GM12892 (cell line): ENCODE measurements at places on chromosomes 3 and 15.

DNA sequence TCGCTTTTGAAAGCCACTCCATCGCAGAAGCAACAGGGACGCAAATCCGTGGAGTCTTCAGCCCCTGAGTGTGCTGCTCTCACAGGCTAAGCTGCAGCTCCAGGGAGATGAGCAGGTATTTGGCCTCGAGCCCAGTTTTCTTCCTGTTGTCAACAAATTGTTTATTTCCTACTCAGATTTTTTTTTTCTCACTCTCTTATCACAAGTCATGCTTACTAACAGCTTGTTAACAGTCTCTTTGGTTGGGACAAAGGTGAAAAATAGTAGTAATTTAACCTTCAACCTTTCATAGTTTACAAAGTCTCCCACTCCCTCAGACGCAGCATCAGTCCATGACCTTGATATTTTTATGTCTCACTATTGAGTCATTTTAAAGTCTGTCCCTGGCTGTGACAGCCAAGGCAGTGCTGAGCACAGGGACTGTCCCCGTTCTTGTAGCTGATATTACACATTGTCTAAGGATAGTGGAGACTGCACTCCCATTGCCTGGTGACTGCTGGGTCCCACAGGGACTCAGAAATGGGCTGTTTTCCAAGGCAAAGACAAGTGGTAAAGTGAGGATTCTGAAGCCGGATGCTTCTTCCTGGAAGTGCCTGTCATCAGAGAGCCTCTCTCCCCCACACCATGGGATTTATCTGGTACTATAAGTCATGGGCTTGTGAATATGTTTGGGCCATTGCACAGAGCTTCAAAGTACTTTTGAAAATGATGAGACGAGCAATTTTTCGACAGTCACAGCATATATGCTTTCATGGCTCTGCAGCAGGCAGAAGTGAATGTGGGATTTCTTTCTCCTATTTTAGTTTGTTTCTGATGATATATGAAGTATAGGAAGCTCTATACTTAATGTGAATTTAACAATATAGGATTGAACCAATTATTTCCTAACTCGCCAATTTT lies 59.8 kb upstream of the UNC13C start:
- DNase-seq: no peak

- no peak for DNase-seq
Observed at GRCh38 chr3:154062513-154062912, 58.7 kb upstream of the ARHGEF26 start.

- DNase-seq: no peak
Observed at GRCh38 chr3:192847941-192848340, 69.7 kb downstream of the MB21D2 start.

DNA sequence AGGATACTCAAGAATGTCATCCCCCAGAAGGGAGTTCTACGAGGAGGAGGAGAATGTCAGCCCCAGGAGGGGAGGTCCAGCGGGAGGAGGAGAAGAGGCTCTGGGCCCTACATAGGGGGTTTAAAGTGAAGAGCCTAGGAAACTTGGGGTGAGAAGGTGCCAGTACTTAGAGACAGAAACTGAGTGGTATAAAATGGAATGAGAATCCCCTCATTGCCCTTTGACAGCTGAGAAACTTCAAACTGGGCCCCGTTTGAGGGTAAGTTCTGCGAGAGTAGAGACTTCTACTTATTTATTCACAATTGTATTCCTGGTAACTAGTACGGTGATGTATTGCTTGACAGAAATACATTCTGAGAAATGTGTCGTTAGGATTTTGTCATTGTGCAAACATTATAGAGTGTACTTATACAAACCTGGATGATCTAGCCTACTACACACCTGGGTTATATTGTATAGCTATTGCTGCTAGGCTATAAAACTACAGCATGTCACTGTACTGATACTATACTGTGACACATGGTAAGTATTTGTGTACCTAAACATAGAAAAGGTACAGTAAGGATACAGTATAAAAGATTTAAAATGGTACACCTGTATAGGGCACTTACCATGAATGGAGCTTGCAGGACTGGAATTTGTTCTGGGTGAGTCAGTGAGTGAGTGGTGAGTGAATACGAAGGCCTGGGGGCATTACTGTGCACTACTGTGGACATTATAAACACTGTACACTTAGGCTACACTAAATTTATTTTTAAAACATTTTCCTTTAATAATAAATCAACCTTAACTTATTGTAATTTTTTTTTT lies 62.0 kb downstream of the TSC22D2 start:
- DNase-seq: no peak

DNA sequence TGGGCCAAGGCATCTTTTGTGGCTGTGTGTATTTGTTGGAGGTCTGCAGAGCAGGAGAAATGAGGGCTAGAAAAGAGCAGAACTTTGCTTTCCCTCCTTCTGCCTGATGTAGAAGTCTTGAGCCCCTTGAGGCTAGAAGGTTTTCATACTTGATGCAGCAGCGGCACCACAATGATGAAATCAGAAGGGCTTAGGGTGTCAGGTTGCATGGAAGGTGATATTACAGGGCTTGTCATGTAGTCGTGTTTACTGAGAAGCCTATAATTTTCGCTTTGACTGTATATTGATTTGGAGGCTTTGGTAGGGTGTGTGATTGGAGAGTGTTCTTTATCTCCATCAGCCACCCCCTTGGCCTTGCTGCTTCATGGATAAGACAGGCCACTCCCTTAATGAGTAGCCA lies 339.8 kb downstream of the THSD4 start:
- DNase-seq: no peak

- DNase-seq: no peak
Observed at GRCh38 chr3:4326868-4327267, 23.7 kb downstream of the SETMAR start.

DNA sequence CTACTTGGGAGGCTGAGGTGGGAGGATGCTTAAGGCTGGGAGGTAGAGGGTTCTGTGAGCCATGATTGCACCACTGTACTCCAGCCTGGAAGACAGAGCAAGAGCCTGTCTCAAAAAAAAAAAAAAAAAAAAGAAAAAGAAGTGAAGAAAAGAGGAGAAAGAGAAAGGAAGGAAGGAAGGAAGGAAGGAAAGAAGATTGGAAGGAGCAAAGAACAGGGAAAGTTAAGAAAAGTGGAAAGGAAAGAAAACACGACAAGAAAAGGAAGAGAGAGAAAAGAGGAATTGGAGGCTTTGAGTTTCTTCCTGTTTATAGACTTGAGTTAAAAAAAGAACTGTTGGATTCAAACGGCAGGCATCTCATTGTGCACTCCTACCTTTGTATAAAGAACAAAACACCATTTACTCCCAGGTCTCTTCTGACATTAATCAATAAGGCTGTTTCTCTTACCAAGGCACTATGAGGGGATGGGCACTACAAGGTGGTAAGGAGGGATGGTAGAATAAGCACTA lies 73.5 kb downstream of the EDEM1 start:
- no peak for DNase-seq

DNA sequence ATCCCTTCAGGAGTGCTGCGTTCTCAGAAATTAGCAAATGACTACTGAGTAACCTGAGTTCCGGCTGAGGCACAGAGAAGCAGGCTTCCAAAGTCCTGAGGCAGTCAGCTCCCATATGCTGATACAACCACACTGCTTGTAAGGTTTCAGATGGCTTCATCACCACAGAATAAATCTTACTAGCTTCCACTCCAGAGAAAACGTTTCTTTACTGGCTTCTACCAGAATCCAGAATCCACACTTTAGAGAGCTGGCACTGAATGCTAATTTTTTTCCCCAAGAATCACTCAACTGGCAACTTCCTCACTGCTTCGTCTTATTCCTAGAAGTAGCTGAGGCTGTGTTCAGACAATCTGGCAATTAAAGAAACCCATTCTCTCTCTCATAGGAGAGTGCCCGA lies 21.4 kb downstream of the TAMM41 start:
- DNase-seq: no peak

DNA sequence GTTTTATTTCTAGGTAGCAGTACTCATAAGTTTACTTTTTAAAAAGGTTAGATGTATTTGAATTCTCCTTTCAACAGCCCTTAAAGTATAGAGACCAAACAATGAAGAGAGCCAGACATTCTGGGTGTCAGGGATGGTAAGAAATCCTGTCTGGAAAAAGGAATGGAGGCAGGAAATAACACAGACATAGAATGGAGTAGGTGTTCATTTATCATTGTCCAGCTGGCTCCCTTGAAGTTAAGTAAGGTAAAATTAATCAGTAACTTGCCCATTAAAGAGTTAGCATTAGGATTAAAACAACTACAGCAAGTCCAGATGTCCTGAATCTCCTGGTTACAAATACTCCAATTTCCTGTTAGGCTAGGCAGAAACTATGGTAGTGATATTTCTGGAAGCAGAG lies 13.5 kb upstream of the SUCNR1 start:
- DNase-seq: no peak

- DNase-seq: no peak
Observed at GRCh38 chr3:126672741-126673140, 17.8 kb upstream of the TXNRD3 start.

DNA sequence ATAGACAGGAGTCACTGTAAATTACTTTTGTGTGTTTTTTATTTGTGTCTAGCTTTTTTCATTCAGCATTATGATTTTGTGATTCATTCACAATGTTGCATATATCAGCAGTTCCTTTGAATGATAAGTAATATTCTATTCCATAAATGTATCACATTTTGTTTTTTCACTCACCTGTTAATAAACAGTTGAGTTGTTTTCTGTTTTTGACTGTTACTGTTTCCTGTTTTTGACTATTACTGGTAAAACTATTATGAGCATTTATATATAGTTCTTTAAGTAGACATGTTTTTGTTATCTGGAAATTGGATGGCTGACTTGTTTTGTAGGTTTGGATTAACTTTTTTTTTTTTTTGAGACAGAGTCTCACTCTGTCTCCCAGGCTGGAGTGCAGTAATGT lies 138.4 kb downstream of the RSRC1 start:
- no peak for DNase-seq

GRCh38 chr3:187773233-187774184 lies 28.2 kb upstream of the BCL6 start:
- DNase-seq: peak; percentile 17

GRCh38 chr3:197846491-197846890 lies 55.4 kb downstream of the LRCH3 start:
- no peak for DNase-seq

- peak; percentile 1 for DNase-seq
Observed at GRCh38 chr3:171347301-171348039, 112.7 kb downstream of the TNIK start.

GRCh38 chr15:74642348-74642733 lies 26.7 kb downstream of the CLK3 start:
- DNase-seq: no peak

DNA sequence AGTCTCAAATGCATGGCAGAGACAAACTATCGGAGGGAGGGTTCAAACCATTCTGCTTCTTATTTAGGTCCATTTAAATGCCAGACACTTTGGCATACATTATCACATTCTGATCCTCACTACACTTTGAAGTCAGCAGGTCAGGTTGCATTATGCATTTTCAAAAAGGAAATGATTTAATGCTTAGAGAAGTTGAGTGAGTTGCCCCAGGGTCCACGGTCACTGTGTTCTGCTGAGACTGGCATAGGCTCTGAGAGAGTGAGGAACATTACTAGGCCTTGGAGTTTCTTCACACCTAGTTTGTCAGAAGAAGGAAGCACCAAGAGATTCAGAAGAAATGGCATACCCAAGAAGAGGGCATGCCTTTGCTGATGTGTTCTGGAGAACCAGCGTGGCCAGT lies 46.3 kb upstream of the ACAN start:
- DNase-seq: no peak

DNA sequence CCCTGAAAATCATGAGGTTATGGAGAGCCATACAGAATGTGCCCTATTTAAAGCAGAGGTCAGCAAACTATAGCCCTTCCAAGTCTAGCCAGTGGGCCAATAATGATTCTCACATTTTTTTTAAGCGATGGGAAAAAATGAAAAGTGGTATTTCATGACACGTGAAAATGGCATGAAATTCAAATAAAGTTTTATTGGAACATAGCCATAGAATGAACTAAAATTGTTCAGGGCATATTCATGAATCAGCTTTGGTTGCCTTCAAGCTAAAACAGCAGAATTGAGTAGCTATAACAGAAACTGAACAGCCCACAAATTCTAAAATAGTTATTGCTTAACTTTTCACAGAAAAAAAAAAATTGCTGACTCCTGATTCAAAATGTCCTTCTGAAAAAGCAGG lies 104.5 kb downstream of the TFG start:
- no peak for DNase-seq

DNA sequence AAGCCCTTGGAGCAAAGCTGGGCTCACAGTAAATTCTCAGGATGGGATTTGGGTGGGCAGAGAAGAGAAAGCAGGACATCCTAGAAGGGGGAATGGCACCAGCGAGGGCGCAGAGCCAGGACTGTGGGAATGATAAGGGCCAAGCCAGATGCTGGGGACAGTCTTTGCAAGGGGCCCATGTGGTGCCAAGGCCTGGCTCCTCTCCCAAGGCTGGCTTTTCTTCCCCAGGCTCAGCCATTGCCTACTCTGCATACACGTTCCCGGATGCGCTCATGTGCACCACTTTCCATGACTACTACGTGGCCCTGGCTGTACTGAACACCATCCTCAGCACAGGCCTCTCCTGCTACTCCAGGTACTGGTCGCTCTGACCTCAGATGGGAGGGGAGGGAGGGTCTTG lies 24.7 kb upstream of the KIF23 start:
- DNase-seq: no peak

DNA sequence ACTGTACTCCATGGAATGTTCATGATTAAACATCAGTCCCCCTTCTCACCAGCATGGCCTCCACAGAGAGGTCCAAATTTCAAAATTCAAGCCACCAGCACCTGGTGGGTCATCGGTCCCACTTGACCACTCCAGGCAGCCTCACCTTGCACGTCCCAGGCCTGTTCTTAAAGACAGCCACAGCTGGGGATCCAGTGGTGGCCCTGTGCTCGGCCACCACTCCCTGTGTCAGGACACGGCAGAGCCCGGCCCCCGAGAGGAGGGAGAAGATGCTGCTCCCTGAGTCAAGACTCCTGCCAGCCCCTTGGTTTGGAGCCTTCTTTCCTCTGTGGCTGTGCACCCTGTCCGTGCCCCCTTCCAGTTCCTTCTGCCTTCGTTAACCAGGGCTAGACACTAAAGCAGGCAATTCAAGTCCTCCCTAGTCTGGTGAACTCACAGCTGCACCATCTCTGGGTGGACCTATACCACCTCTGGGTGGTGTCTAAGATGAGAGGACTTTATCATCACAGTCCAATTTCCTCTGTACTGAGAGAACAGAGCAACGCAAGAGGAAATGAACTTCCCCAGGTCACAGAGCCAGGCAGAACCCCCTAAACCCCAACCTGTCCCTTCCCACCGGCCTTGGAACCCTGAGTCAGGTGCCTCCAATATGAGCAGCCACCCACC lies 97.1 kb downstream of the MEGF11 start:
- no peak for DNase-seq

DNA sequence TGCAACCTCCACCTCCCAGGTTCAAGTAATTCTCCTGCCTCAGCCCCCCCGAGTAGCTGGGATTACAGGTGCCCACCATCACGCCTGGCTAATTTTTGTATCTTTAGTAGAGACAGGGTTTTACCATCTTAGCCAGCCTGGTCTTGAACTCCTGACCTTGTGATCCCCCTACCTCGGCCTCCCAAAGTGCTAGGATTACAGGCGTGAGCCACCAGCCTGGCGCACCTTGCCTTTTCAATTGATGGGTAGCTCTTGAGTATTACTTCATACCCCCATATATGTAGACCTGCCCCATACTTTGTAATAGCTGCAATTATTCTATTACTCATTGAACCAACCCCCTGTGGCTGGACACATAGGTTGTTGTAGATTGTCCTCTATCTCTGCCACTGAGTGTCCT lies 101.3 kb downstream of the LRRK1 start:
- DNase-seq: no peak

- DNase-seq: peak; percentile 15
Observed at GRCh38 chr3:40187945-40188344, 121.6 kb upstream of the EIF1B start.
